ENCODE measurements at places on chromosomes 7 and 10.
A peak's percentile ranks its signal among the peaks of the same experiment; 100 is the strongest.

DNA sequence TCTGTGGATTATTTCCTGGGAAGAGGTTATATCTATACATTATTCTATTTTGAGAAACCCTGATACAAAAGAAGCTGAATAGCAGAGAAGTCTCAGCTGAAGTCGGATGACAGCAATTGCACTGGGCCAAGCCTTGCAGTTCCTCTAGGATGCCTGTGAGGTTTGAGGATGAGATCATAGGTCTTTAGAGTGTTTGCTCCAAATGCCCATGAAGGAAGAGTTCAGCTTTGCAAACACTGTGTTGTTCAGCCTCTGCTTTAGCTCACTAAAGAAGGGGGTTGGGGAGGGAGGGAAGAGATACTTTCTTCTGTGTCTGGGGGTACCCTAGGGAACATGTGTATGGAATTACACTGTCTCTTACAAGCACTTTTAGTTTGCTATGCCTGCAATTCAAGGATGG lies 282.5 kb upstream of the NRP1 start:
- no peak for DNase-seq

GRCh38 chr7:20722941-20723340 lies 63.7 kb downstream of the SP8 start:
- no peak for DNase-seq

GRCh38 chr10:95881316-95881715 lies 26.5 kb upstream of the CC2D2B start:
- no peak for DNase-seq

DNA sequence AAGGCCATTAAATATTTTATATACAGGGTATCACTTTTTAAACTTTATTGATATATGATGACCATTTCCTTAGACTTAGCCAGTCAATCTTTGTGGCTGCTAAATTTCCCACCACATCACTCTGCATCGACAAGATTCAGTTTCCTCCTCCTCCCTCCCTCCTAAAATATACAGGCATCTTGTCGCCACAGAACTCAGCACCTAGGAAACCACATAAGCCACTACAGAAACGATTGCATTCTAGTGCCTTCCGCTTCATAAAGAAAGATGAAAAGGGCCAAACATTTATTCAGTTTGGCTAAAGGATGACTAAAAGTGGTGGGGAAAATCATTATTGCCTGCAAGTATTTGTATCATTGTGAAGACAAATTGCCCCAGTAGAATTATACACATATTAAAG lies 30.7 kb downstream of the ERCC6 start:
- no peak for DNase-seq

GRCh38 chr7:754531-755412 lies 27.7 kb upstream of the PRKAR1B start:
- DNase-seq: no peak

GRCh38 chr7:117270371-117270770 lies 52.5 kb downstream of the WNT2 start:
- DNase-seq: no peak

DNA sequence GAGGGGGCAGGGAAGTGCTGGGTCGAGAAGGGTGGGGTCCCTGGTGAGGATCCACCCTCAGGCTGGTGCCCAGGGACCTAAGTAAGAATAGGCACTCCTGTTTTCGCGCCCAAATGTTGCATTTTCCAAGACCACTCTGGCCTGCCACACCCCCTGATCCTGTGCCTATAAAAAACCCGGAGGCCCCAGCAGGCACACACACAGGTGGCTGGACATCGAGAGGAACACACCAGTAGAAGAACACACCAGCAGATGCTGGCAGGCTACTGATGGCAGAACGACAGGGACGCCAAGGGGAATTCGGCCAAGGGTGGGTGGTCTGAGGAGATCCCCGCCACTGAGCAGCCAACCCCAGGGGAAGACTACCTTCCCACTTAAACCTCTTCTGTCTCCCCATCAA lies 633.9 kb upstream of the POT1 start:
- DNase-seq: no peak

DNA sequence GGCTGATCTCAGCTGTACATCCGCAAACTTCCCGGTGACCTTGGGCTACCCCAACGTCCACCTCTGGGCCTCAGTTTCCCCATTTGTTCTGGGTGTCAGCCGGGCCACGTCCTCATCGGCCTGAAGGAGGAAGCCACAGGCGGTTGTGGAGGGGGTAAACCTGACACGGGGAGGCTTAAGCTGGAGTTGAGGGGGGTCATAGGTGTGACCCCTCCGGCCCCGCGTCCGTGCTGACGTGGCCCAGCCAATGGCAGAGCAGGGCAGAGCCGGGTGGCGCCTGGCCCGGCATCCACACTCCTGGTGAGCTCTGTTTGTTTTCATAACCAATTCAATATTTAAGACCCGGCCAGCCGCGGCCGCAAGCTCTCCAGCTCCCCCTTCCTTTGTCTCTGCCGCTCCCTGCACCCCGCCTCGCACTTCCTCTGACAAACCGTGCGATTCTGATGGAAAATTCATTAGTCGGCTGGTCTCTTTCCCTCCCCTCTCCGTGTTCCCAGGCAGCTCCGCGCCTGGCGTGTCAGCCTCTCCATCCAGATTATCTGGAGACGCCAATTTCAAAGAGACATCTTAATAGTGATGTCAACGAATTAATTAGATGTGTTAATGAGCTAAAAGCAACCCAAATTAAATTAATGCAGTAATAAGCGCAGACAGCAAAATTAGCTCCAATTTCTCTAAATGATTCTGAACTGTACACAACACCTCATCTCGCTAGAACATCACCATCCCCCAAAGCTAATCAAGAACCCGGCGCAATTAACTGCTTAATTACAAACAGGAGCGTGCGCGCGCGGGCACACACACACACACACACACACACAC lies 55.4 kb downstream of the MICALL2 start:
- DNase-seq: peak; percentile 73

- DNase-seq: no peak
Measured at GRCh38 chr7:13727751-13728150, 261.7 kb downstream of the ETV1 start.

GRCh38 chr7:133784486-133785001 lies 342.6 kb upstream of the LRGUK start:
- no peak for DNase-seq

- no peak for DNase-seq
Measured at GRCh38 chr7:38736138-38736537, 105.0 kb upstream of the AMPH start.

- DNase-seq: no peak
Measured at GRCh38 chr7:78218051-78218450, 419.5 kb downstream of the PHTF2 start.

All from urothelium cell line (cell line).